Activated CD8-positive, alpha-beta memory T cell treated with anti-CD3 and anti-CD28 coated beads for 1 hour (primary cell): ENCODE measurements at places on chromosomes 2 and 18.

GRCh38 chr2:95332036-95332435 is 34.9 kb downstream of the KCNIP3 start:
- no peak for DNase-seq

DNA sequence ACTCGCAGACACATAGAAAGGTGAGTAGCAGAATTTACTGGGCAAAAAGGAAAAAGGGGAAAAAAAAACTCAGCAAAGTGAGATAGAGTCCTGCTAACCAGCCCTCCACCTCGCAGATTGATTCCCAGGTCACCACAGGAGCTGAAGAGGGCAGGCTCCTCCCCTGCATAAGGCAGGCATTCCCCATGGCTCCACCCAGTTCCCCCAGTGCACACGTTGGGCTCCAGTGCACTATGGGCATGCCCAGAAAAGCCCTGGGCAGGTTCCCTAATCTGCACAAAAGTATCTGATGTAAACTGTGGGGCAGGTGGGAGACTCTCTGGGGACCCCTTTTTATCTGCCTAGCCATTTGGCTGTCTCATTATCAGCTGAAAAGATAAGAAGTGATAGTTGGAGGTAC is 461.2 kb upstream of the TMEFF2 start:
- no peak for DNase-seq

GRCh38 chr2:21367421-21367820 is 243.7 kb downstream of the TDRD15 start:
- DNase-seq = no peak

DNA sequence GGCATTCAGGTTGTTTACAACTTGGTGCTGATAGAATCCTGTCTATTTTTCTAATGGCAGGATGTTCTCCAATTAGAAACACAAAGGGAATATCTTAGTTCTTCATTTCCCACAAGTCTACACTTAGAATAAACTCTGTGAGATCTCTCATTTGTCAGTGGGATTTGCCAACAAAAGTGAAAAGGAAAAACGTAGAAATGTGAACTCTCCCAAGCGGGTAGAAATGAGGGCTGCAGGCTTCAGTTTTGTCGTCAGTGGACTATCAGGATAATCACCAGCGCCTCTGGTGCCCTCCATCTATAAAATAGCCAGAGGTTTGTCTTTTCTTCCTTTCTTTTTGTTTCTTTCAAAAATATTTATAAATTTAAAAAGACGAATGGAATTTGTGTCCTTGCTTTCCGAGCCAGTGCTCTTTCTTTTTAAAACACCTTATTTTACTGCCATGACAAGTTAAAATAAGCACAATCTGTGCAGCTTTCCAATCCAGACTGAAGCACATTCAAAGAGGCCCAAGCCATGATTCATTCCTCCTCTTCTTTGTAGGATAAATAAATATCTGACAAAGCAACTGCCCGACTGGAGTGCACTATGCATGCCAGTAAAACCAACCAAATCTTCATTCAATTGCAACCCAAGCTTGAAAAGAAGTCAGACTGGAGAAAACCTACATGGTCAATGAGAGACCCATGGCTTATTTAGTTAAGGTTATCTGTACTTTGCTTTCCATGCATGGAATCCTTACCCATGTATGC is 185.8 kb downstream of the ANKRD44 start:
- DNase-seq = no peak

- DNase-seq = no peak
Measured at GRCh38 chr2:230358305-230358704, 31.3 kb downstream of the SP140L start.
